ENCODE measurements at places on chromosomes 1 and 21.

- DNase-seq = no peak
Observed at GRCh38 chr1:47772960-47773682, 224.1 kb downstream of the TRABD2B start.

GRCh38 chr1:22292011-22292788, 149.3 kb upstream of the WNT4 start:
- no peak for DNase-seq

GRCh38 chr1:232793944-232794343, 11.3 kb upstream of the MAP10 start:
- no peak for DNase-seq

GRCh38 chr1:86233403-86233802, 76.8 kb upstream of the COL24A1 start:
- no peak for DNase-seq

- DNase-seq = no peak
Observed at GRCh38 chr1:25361901-25362300, 23.8 kb downstream of the TMEM50A start.

DNA sequence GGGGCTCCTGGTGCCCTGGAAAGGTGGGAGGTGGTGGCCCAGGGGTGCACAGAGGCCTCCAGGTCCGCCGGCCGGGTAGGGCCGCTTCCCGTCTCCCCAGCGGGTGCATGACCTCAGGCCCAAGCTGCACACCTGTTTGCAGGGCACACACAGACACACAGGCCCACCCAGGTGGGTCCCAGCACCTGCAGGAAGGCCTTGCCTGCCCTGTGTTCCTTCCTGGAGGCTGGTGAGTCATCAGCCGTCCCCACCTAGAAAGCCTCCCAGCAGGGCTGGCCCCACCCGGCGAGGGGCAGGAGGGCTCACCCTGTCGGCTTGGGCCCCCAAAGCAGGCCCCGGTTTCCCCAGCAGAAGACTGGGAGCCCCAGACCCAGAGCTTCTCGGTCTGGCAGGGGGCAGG, 23.6 kb upstream of the TTLL10 start:
- DNase-seq = no peak

DNA sequence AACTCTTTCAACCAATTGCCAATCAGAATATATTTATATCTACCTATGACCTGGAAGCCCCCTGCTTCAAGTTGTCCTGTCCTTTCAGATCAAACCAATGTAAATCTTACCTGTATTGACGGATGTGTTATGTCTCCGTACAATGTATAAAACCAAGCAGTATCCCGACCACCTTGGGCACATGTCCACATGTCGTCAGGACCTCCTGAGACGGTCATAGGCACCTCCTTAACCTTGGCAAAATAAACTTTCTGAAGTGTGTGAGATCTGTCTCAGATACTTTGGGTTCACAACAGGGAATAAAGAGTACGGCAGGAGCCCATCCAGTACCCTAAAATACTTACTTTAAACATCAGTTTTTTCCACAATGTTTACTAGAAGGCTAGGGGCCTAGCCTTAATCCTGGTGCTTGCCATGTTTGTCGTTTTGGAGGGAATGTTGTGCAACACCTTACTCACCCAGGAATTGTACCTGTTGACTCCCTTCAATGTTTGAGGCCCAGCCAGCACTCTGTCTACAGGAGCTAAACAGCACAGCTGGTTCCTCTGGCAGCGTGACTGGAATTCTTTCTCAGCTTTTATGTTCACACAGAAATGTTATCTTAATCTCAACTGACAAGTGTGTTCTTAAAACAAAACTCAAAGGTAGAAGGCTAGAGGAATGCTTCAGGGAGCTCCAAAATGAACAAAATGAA, 90.8 kb upstream of the USP25 start:
- DNase-seq = no peak

GRCh38 chr1:109214695-109215623, 1.2 kb downstream of the SARS1 start:
- peak; percentile 17 for DNase-seq

DNA sequence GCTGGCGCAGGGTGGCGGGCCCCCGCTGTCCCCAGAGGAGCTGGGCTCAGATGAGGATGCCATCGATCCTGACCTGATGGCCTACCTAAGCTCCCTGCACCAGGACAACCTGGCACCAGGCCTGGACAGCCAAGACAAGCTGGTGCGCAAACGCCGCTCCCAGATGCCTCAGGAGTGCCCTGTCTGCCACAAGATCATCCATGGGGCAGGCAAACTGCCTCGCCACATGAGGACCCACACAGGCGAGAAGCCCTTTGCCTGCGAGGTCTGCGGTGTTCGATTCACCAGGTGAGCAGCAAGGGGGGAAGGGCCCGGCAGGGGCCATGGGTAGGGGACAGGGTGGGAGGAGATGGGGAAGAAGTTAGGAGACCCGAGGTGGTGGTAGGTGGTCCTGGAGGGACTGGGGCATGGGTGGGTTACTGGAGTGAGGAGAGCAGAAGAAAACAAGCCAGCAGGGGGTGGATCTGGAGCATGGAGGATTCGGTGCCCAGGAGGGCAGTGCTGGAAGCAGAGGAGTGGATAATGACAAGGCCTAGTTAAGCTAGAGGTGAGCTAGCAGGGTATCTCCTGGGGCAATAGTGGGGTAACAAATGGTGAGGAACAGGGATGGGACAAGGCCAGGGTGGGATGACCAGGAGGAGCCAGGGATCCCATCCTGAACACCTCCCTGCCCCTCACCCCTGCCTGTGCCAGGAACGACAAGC, 13.1 kb downstream of the ZBTB7B start:
- DNase-seq = no peak

GRCh38 chr1:218312509-218312908, 27.4 kb downstream of the RRP15 start:
- DNase-seq = no peak

DNA sequence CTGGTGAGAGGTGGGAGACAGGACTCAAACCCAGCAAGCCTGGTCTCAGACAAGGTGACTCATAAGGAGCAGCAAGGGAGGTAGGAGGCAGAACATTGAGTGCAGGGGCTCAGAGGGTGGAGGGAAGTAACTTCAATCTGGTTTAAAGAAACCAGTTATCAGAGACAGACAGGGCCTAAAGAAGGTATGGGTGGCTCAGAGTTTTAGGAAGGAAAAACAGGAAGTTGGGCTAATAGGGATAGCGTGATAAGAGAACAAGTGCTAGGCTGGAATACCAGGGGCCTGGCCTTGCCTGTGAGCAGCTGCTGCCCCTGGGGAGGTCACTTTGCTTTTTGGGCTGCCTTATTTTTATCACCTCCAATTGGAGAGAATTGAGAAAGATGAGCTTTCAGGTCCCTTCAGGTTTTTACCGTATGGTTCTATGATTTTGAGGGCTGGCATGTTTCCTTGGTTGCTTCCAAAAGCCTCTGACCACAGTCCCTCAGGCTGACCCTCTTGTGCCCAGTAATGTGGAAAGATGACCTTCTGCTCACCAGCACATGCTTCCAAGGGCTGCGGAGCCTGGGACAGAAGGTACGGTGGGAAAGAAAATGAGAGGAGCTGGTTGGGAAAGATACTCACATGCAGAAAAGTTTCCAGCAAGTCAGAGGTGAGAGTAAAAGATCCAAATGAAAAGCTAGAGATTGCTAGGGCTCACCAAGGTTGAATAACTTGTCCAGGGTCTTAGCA, 77.0 kb downstream of the DDR2 start:
- DNase-seq = no peak

DNA sequence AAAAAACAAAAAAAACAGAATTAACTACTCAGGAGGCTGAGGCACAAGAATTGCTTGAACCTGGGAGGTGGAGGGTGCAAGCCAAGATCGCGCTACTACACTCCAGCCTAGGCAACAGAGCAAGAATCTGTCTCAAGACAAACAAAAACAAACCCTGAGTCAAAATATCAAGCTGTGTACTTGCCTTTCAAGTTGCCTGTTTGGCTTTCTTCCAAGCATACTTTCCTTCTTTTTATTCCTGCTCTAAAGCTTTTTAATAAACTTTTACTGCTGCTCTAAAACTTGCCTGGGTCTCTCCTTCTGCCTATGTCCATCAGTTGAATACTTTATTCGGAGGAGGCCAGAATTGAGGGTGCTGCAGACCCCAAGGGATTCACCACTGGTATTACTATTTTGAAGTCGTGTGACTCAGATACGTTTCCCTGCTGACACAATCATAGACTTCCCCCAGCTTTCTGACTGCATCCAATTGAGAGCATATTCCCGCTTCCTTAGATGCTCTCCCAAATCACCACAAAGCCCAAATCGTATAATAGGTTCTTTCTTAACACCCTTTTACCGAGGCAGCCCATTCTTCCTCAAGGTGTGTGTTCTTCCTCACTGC, 3.5 kb upstream of the ACBD6 start:
- DNase-seq = no peak

DNA sequence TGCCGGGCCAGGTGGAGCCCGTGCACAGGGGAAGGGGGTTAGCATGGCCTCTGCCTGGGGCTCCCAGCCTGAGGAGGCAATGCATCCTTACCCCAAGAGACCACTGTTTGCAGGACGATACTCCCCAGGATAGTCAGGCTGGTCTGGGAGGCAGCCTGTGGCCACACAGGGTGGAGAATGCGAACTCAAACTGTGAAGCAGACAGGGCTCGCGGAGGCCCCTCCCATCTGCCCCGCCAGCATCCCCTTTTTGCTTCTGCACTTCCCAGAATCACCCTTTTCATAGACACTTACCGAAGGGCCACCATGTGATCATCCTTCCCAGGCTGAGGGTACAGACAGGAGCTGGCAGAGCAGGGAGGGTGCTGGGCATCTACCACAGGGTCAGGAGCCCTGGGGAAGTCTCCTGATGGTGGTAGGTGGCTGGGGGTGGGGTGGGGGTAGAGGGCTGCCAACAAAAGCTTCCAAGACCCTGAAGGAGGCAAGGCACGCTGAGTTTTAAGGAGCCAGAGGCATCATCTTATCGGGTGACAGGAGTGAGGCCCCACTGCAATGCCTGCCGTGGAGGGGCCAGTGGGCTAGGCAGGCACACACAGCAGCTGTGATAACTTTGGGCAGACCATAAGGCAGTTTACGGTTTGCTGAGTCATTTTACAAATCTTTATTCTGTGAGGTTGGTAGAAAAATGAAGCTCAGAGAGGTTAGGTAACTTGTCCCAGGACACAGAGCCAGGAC, 31.3 kb upstream of the BTG2 start:
- no peak for DNase-seq

DNA sequence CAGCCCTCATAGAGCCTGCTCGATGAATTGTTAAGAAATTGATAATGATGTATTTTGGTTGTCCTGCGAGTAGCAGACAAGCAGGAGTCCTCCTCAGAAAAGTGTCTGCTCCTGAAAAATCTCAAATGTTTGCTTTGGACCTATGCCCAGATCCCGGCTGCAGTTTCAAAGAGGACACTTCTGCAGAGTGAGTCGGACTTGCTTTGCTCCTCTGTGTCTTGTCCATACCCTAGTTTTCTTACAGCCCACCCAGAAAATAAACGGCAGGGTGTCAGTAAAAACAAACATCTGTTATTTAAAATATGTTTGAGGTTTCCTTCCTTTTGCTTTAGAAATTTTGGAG, 2.8 kb downstream of the S100A10 start:
- DNase-seq = no peak

DNA sequence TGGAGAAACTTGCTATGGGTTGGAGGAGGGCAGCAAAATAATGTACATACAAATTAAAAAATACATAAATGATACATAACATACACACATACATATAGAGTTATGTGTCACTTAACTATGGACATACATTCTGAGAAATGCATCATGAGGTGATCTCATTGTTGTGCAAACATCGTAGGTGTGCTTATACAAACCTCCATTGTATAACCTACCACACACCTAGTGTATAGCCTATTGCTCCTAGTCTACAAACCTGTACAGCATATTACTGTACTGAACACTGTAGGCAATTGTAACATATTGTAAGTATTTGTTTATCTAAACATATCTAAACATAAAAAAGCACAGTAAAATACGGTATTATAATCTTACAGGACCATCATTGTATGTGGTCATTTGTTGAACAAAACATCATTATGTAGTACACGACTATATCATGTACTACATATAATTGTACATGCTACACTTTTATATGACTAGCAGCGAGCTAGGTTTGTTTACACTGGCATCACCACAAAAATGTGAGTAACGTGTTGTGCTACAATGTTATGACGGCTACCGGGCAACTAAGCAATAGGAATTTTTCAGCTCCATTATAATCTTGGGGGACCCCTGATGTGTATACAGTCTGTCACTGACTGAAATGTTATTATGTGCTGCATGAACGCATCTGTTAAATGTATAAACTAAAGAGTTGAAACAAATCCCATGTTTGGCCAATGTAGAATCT, 35.5 kb downstream of the ITGB3BP start:
- no peak for DNase-seq

- DNase-seq = no peak
Observed at GRCh38 chr1:155175927-155176371, 2.3 kb downstream of the TRIM46 start.

DNA sequence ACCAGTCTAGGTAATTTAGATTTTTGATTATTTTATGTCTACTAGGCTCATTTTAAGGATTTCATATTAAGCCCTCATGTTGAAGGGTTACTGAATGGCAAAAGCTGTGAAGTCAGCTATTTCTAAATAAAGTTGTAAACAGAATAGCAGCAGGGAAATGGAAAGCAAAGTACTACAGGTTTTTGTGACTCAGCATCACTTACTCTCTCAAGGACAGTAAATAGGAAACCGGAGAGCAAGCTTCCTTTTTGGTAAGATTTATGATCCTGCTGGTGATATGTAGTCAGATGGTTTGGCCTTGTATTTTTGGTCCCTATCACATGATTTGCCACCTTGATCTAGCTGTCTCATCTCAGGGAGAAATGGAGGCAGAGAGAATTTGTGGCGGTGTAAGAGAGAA, 226.0 kb downstream of the RPS6KC1 start:
- DNase-seq = no peak

DNA sequence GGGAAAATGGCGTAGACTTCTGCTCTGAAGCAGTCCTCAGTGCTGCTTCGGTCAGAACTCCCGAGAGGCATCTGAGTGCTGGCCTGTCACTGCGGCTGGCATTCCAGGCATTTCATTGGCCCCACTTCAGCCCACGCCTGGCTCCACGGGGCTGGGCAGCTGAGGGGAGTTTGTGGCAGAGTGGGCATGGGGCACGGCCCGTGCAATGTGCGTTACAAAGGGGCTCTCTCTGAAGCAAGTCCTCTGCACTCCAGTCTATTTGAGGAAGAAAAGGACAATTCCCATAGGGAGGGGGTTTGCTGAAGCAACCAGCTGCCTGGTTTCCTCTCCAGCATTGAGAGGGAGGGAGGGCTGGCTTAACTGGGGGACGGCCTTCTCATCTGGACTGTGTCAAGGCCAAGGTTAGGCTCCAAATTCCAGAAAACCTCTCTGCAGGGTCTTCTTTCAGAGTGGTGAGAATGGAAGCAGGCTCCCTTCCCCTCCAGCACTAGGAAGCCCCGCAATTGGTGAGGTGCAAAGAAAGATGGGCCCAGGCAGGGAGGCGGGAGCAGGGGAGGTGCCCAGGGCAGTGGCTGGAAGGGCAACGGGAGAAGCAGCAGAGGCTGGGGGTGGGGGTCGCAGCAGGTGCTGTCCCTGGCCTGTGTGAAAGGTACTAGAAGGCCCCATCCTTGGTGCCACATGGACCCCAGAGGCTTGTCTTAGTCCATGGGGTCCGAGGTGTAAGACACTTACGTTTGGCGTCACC, 21.1 kb upstream of the GPR157 start:
- DNase-seq = no peak

GRCh38 chr1:199780948-199781670, 246.4 kb upstream of the NR5A2 start:
- no peak for DNase-seq

- DNase-seq = no peak
Observed at GRCh38 chr1:155052439-155053395, 1.6 kb downstream of the ADAM15 start.

Measured in stimulated activated CD8-positive, alpha-beta memory T cell treated with anti-CD3 and anti-CD28 coated beads, Interleukin-12 subunit alpha, Interleukin-12 subunit beta, amount 100 ng/mL, for 4 hours (primary cell).